ENCODE measurements at places on chromosomes 13 and 19.

DNA sequence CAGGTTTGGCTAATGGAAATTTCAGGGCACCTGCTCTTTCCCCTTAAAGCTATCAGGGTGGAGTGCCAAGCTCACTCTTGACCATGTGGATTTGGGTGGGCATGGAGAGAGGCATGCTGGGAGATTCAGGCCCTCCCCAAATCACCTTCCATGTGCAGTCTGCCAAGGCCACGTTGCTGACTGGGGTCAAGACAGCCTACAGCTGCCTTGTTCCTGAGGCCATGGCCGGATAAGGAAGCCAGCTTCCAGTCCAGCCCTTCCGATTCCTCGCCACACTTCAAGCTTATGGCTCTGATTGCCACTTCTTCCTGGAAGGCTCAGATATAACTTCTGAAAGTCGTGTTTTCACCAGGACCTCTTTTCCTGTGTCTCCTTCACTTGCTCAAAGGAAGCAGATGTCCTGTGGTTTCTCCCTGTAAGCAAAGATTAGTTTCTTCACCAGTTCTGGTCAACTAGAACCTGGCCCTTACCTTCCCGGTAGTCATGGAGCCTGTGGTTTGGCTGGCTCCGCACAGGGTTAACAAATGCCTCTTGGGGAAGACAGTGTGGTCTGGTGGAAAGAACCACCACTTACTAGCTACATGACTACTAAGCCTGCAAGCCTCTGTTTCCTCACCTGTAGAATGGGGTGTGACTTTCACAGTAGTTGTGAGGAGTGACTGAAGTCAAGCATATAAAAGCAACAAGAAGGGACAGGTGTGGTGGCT lies 16.1 kb upstream of the TPT1 start:
- DNase-seq = no peak

DNA sequence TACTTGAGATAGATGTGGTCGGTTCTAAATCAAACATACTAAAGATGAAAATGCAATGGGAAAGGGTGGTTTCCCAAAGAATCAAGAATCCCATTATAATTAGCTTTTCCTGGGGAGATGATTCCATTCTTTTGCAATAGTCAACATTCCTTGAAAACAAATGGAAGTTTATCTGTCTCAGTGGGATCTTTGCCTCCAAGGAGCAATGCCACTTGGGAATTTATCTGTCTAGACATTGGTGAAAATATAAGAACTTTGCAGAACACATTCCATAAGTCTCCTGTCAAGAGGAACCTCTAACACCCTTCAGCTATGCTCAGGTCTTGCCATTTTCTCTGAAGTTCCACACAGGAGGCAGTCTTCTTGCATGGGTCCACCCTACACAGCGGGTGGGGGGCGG lies 152.5 kb downstream of the KCTD12 start:
- DNase-seq = no peak

GRCh38 chr19:5466814-5467291 lies 11.6 kb downstream of the ZNRF4 start:
- no peak for DNase-seq

- no peak for DNase-seq
Measured at GRCh38 chr19:17227798-17228367, 1.9 kb downstream of the OCEL1 start.

DNA sequence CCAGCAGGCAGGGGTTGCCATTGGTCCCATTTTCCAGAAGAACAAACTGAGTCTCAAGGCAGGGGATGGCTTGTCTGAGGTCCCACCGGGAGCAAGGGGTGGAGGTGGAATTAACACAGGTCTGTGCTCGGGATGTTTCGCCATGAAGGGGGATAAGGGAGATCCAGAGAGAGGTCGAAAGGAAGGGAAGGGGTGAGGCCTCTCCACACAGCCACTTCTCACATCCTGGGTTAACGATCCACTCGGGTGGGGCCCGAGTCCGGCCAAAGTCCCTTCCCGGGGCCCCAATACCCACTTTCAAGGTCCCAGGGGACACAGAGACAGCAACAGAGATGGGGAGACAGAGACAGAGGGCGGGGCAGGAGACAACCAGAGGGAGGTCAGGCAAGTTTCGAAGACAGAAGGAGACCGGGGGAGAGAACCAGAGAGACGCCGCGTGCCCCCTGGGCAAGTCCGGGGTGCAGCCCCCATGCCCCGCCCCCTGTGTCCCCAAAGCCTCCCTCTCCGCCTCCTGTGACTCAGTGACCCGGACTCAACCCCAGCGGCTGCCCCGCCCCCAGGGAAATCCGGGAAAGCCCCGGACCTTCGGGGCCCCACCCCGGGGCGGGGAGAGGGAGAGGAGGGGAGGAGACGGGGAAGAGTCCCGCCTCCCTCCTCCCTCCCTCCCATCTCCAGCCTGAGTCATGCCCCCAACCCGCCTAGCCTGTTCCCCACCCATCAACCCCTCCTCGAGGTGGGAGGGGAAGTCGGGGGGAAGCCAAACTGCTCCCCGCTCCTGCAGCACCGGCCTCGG lies 1.4 kb upstream of the BCL3 start:
- DNase-seq = peak; percentile 88

DNA sequence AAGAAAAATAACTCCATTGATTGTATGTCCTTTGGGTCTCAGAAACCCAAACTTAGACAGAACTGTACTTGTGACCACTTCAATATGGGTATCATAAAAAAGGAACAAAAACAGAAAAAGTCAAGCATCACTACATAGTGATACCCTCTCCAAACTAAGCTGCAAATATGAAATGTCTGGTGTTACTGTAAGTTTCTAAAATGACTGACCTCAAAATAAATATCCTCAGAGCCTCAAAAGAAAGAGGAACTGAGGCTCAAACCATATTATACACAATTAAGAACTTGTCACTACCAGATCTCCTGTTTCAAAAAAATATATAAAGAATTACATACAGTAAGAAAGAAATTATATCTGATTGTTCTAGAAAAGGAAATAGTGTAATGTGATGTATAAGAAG lies 787.9 kb upstream of the KLHL1 start:
- no peak for DNase-seq

DNA sequence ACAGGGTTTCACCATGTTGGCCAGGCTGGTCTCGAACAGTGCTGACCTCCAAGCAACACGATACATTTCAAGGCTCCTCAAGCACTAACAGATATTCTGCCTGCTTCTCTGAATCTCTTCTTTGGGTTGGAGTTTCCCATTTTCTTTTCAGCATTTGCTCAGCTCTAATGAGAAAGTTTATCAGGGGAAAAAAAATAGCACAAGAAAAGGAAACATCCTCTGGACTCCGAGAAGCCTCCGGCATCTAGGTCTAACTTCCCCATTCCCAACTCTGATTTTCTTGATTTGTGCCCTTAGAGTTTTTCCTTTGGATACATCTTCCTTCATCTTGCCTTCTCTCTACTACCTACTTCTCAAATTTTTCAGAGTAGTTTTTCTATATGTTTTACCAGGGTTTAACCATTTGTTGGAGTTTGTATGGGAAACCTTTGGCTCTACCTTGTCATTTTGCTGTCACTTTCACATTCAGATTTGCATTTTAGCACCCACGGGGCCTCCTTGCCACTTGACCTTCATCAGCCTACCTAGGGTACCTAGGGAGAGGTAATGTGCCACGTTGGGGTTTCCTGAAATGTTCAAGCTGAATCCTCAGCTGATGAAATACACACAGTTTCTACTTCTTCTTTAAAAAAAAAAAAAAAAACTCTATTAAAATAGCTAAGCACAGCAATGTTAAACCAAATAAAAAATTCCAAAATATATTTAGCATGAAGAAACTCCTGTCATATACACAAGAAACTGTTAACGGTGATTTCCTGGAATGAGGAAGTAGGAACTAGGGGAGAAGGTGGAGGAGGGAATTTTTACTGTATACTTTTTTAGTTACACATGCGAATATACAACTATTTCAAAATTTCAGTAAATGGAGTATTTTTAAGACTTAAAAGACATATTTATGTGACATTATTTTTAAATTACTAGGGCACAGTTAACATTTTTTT lies 5.1 kb upstream of the USP12 start:
- no peak for DNase-seq

DNA sequence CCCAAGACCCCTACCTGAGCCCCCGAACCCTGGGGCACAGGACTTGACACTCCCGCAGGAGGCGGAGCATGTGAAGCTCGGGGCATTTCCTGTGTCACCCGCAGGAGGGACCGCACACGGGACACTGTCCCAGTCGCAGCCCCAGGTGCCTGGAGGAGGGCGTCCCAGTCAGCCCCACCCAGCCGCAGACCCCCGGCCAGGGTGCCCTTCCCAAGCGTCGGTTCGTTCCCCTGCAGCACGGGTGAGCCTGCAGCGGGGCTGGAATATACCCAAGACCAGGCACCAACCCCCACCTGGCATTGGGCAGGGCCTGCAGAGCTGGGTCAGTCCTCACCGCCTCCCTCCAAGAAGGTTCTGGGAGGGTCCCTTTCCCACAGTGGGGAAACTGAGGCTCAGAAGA lies 21.6 kb downstream of the TCF3 start:
- DNase-seq = no peak

- no peak for DNase-seq
Measured at GRCh38 chr19:3065675-3066357, 3.5 kb upstream of the TLE5 start.

DNA sequence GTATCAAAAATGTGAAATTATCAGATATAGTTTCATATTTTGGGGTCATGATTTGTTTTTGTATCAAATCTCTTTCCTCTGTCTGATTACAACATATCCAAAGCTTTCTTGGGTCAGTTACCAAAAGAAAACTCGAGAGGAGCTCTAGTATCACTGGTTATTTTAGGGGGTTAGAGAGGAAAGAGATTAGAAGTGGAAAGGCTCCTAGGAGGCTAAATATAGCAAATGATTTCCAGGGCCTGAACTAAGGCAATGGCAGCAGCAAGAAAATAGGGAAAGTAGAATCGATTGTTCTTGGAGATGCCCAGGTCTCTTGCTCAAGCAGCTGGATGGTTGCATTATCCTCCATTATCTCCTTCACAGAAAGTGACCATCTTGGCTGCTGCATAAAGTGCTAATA lies 72.9 kb downstream of the NHLRC3 start:
- DNase-seq = no peak

- DNase-seq = no peak
Measured at GRCh38 chr19:33564836-33565338, 43.3 kb upstream of the PEPD start.

- DNase-seq = no peak
Measured at GRCh38 chr19:51726049-51726448, 2.3 kb upstream of the HAS1 start.

GRCh38 chr13:30373727-30374126 lies 48.6 kb upstream of the UBE2L5 start:
- no peak for DNase-seq

DNA sequence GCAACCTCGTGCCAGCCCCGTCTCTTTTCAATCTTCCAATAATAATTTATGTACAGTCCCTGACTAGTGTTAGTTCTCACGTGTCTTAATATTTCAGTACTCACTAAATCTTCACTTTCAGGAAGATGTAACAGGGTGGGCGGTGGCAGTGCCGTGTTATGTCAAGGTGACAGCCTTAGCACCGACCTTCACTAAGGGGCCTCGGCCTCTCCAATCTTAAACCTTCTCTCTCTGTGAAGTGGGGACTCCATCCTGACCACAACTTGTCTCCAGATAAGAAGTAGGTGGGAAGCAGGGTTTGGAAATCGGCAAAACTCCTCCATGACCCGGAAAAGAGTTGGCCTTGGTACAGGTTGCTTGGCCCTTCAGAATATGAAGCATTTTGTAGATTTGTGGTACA lies 1.8 kb downstream of the RPS19 start:
- DNase-seq = no peak

GRCh38 chr19:8204961-8205360 lies 4.2 kb upstream of the CERS4 start:
- DNase-seq = no peak

DNA sequence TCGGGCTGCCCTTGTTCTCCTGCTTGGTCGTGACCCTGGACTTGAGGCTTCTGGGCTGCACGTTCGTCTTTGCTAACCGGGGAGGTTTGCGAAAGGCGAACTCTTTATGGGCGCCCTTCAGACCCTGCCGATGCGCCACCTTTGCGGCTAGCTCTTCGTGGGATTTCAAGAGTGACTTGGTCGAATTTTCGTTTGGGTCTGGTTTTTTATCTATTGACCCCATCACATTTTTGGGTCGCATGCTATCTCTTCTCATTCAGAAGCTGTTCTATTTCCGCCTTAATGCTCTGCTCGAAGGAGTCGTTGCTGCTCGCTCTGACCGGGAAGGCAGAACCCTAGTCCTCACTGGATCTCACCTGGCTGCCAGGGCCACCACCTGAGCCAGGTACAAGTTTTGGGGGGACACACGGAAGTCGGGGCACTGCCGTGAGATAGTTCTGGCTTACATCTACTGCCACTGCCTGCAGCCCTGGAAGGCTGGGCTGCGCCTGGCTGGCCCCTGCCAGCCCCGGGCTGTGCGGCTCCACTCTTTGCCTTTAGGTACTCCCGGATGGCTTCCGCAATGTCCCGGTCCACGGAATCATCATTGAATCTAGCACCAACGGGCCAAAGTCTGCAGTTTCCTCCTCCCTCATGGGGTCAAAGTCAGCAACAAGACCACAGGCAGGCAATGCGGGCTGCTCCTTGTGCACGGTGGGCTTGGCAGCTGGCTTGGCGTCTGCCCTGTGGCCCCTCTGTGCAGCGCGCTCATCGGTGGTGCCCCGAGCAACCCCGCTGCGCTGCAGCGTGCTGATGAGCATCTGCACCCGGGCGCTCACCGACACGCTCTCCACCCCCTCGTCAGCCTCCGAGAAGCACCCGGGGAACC lies 16.2 kb downstream of the RB1 start:
- no peak for DNase-seq

DNA sequence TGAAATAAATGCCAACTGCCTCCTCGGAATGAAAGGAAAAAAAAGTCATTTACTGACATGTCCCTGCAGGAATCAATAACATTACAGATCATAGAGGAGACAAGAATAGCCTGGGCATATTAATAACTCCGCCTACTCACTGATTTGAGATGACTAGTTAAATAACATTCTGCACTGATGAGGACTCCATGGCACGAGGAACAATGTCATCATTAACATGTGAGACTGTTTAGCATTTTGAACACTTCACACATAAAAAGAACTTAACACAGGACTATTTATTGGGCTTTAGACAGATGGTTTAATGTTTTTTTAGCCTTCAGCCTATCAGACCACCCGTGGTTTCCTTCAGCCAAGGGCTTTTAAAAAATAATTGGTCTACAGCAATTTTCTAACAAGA lies 170.1 kb downstream of the OLFM4 start:
- no peak for DNase-seq

DNA sequence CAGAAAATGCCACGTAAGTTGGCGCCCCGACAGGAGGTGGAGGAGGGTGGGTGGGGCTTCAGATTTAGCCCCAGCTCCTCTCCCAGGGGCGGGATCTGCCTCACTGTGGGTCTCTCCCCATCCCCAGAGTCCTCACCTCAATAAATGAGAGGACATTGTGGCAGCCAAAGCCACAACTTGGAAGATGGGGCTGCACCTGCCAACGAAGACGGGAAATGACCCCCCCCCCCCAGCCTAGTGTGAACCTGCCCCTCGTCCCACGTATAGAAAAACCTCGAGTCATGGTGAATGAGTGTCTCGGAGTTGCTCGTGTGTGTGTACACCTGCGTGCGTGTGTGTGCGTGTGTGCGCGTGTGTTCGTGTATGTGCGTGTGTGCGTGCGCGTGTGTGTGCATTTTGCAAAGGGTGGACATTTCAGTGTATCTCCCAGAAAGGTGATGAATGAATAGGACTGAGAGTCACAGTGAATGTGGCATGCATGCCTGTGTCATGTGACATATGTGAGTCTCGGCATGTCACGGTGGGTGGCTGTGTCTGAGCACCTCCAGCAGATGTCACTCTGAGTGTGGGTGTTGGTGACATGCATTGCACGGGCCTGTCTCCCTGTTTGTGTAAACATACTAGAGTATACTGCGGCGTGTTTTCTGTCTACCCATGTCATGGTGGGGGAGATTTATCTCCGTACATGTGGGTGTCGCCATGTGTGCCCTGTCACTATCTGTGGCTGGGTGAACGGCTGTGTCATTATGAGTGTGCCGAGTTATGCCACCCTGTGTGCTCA lies 1.5 kb upstream of the TRAPPC5 start:
- DNase-seq = peak; percentile 50
